Mammary microvascular endothelial cell (primary cell): ENCODE measurements at places on chromosomes 6 and 20. TPM values are rescaled to one million over a fixed set of nuclear protein-coding genes. Genes with fewer than 3 reads are reported as not detected.

The HSD17B8 gene
- total RNA-seq = 6.7 and 9.8 TPM in 2 replicates

The KCNB1 gene
- total RNA-seq = not detected in 2 replicates

The OPN5 gene
- not detected in 2 replicates for total RNA-seq

The TGM3 gene
- not detected in 2 replicates for total RNA-seq

The GJA1 gene
- total RNA-seq = 149 and 151 TPM in 2 replicates

The TCF21 gene
- total RNA-seq = not detected in 2 replicates

The GLYATL3 gene
- not detected in 2 replicates for total RNA-seq

The WFDC10B gene
- not detected in 2 replicates for total RNA-seq

The IL17A gene
- not detected in 2 replicates for total RNA-seq

The HMGCLL1 gene
- not detected in 2 replicates for total RNA-seq

The BMP2 gene
- 36.0 and 37.5 TPM in 2 replicates for total RNA-seq

The ADAT2 gene
- total RNA-seq = 3.8 and 7.7 TPM in 2 replicates

The TPD52L1 gene
- total RNA-seq = 5.5 and 7.0 TPM in 2 replicates

The DEFB132 gene
- total RNA-seq = not detected in 2 replicates

The NINL gene
- total RNA-seq = 5.1 and 7.9 TPM in 2 replicates

The CAPN11 gene
- 2.7 and 4.8 TPM in 2 replicates for total RNA-seq

The LY6G6C gene
- total RNA-seq = not detected in 2 replicates

The DCDC2 gene
- not detected in 2 replicates for total RNA-seq

The SIRPB2 gene
- 0.07 TPM in 1 of 2 replicates, not detected in the other for total RNA-seq

The ADGB gene
- total RNA-seq = not detected in 2 replicates

The ZNF831 gene
- total RNA-seq = not detected in 2 replicates

The ACSS1 gene
- 13.1 and 17.6 TPM in 2 replicates for total RNA-seq

The C4B gene
- 0.33 and 1.6 TPM in 2 replicates for total RNA-seq

The PRDM13 gene
- total RNA-seq = not detected in 2 replicates
